ENCODE measurements at places on chromosomes 5 and 9. TPM values are rescaled to one million over a fixed set of nuclear protein-coding genes. Genes with fewer than 3 reads are reported as not detected.
A peak's percentile ranks its signal among the peaks of the same experiment; 100 is the strongest.

Gene ETF1
- total RNA-seq = 88.3 TPM

Gene ALDOB
- total RNA-seq = not detected

DNA sequence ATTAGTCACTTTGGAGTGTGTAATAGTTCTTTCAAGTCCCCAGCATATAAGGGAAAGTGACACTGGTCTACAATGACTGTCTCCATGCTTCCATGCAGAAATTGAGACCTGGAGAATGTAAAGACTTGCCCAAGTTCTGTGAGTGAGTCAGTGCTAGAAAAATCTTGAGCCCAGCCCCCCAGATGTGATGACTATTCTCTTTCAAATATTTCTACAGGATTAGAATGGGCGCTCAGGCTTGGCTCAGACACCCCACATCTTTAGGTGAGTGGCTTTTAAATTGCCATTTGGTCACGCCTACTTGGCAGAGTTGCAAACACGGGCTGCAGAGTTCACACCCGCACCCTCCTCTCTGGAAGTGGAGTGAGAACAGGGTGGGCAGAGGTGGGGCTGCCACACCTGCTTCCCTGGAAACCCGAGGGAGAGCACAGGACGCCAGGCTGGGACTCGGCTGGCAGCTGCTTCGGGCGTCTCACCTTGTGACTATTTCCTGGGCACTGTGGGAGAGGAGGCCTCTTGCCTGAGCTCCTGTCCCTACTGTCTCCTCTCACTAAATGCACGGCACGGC, 37.6 kb downstream of the ROPN1L start:
- DNase-seq = peak; percentile 69

- no peak for DNase-seq
Measured at GRCh38 chr5:116998024-116998423, 423.4 kb upstream of the SEMA6A start.

DNA sequence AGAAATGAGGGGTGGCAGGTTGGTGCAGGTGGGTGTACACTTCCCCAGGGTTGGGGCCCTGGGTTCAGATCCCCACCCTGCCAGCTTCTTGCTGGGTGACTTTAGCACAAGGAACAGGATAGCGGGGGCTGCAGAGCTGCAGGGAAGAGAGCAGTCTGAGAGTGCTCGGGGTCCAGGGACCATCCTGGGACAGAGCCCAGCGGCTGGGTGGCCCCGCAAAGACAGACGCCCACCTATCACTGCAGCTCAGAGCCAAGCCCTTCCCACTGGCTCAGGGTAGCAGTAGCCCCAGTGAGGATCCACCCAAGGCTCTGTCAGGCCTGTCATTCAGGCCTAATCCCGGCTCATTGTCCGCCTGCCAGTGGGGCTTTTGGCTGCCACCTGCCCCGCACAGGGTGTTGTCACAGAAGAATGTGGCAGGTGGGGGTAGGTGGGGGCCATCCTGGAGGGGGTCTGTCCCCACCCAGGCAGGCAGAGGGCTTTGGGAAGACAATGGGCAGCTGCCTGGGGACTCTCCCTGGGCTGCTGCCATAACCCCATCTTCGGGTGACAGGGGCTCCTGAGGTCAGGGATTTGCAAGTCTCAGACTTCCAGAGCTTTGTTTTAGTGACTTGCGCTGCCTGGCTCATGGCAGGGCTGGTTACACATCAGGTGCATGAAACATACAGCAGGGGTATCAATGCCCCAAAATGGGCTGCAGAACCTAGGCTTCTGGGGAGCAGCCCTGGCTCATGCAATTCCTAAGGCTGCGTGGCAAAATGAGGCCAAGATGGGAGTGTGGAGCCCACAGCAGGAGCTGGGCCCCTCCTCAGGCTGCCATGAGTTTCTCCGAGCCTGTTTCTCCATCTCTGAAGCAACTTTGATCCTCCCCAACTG, 52.1 kb downstream of the BARX1 start:
- DNase-seq = no peak

DNA sequence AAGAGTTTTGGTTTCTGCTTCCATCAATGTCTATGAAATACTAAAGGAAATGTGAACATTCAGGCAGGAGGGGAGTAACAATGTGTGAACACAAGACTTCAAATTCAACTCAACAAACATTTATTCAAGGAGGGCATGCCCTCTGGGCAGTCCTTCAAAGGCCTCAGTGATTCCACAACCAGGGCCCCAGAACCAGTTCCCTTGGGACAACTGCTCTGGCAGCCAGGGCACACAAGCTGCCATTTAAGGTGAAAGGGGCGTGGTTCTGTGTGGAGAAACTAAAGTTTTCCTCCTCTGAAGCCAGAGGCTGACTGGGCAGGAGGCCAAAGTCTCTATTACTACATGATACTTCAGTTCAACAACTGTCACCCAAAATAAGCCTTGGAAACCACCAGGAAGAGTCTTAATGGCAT, 3.2 kb downstream of the RBM18 start:
- peak; percentile 79 for DNase-seq

GRCh38 chr9:88378317-88378716, 9.9 kb upstream of the SPIN1 start:
- DNase-seq = no peak

- no peak for DNase-seq
Measured at GRCh38 chr5:17329571-17329970, 112.1 kb downstream of the BASP1 start.

- peak; percentile 21 for DNase-seq
Measured at GRCh38 chr5:130550562-130550928, 614.5 kb downstream of the HINT1 start.

Gene NUTM2F
- not detected for total RNA-seq

- DNase-seq = no peak
Measured at GRCh38 chr5:116848954-116849581, 274.4 kb upstream of the SEMA6A start.

DNA sequence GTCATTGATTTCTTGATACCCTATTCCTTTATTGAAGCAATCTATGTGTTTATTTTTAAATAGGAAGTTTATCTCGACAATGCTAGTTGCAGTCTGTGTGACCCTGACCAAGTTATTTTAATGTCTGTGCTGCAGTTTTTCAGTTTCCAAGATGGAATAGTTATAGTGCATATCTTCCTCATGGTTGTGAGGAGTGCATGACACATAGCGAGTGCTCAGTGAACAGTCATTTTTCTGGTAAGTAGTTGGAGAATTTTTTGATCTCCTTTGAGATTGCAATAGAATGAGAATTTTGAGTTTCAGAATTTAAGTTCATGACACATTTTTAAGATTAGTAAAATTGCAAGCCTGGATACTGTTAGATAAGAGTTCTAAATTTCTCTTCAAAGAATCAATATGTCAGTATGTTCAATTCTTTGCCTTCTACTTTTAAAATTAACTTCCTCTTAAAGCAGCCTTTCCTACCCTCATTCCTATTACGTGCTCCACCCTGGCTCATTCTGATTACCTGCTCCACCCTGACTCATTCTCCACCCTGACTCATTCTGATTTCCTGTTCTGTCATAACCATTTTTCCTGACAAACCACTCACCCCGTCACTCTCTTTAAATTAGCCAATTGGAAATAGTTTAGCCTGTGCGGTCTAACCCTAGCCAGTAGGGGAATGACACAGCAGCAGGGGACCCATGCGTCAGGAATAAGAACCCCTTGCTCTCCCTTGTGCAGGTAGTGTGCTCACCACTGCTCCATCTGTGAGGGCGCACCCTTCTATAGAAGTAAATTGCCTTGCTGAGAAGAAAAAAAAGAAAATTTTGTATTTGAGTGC, 30.7 kb downstream of the SPIN1 start:
- peak; percentile 19 for DNase-seq

GRCh38 chr5:2179861-2180260, 297.1 kb upstream of the IRX4 start:
- no peak for DNase-seq
